Stimulated activated CD4-positive, alpha-beta T cell treated with anti-CD3 and anti-CD28 coated beads, TNF-alpha, amount 100 ng/mL, for 48 hours (primary cell): ENCODE measurements at places on chromosomes 6 and 20.

GRCh38 chr6:72035966-72036365 is 149.6 kb downstream of the RIMS1 start:
- no peak for DNase-seq

GRCh38 chr6:32397252-32397920 is 9.6 kb downstream of the BTNL2 start:
- no peak for DNase-seq

DNA sequence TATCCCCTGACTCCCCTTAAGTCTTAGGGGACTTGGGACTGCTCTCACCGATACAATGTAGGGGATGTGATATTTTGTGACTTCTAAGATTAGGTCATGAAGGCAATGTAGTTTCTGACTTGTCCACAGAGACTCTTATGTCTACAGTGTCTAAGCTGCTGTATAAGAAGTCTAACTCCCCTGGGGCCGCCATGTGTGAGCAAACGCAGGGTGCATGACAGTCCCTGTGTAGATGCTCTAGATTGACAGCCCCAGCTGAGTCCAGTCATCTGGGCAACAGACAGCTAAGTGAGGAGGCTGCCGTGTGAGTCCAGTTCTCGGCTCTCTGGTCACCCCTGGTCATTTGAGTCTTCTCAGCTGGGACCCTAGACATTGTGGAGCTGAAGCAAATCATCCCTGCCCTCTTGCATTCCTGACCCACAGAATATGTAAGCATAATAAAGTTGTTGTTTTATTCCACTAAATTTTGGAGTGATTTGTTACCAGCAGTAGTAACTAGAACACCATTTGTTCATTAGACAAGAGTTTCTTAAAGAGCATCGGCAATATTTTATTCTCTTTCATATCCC is 743.3 kb upstream of the CHD6 start:
- no peak for DNase-seq

DNA sequence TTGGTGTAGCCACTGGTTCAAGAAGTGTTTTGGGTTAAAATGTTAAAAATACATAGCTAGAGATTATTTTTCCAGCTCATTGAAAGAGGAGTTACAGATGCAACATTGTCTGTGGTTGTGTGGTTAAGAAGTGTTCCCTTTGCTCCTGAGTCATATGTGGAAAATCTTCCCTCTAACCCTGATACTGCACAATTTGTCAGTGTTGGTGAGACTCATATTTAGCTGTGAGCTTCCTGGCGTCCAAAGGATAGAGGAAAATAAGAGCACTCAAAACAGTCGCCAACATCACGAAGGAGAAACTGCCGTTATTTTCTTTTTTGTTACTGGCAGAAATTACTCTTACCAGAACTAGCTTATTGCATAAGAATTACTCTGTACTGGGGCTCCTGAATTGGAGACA is 250.4 kb downstream of the CDH4 start:
- DNase-seq = no peak

GRCh38 chr6:52424513-52424912 is 4.4 kb downstream of the EFHC1 start:
- no peak for DNase-seq

GRCh38 chr6:118865100-118865391 is 28.9 kb upstream of the ASF1A start:
- DNase-seq = no peak

DNA sequence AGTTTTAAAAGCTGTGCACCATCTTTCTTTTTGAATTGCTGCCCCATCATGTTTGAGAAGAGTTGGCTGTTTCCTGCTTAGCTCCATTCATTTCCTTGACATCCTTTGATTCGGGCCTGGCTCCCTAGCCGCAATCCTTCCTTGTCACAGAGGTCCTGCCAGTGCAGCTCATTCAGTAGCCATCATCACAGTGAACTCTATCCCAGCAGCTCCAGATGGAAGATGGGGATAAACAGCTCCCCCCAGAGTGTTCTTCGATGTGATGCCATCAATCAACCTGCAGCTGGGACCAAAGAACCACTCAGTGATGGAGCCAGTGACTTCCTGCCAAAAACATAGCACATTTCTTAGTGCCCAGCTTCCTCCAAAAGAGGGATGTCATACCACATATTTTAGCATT is 158.8 kb downstream of the FRK start:
- no peak for DNase-seq

GRCh38 chr20:6037082-6037481 is 16.8 kb downstream of the LRRN4 start:
- DNase-seq = no peak

GRCh38 chr6:130575971-130576370 is 210.2 kb downstream of the TMEM200A start:
- peak; percentile 17 for DNase-seq

DNA sequence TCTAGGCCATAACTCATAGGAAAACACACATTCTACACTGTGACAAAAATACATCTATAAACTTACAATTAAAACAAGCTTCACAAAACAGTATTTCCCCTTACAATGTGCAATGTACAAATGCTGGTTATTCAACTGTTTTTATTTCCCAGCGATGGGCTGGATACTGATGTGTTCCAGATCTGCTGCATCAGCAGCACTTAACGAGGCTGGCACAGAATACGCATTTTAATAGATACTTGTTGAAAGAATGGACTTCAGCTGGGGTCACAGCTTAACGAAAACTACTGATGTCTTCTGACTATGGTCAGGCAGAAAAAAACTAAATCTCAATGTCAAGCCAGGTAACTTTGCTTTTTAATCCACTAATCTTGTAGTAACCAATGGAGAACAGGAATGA is 70.9 kb downstream of the B4GALT5 start:
- DNase-seq = no peak

GRCh38 chr6:143408787-143409162 is 41.7 kb downstream of the ADAT2 start:
- no peak for DNase-seq

DNA sequence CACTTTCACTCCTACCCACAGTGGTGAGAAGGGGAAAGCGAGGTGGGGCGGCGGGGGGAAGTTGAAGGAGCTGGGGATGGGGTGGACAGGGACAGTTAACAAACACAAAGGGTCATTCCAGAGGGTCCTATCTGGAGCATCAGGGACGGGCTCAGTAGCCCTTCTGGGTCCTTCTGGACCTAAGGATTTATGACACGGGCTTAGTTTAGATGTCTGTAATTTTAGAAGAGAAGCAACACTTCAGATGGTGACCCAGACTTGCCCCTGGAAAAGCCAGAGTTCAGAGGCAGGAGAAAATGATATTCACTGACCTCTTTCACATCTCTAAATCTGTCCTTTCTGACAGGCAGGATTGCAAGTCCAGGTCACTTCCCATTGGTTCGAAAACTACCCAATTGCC is 36.3 kb downstream of the PDE10A start:
- DNase-seq = no peak

DNA sequence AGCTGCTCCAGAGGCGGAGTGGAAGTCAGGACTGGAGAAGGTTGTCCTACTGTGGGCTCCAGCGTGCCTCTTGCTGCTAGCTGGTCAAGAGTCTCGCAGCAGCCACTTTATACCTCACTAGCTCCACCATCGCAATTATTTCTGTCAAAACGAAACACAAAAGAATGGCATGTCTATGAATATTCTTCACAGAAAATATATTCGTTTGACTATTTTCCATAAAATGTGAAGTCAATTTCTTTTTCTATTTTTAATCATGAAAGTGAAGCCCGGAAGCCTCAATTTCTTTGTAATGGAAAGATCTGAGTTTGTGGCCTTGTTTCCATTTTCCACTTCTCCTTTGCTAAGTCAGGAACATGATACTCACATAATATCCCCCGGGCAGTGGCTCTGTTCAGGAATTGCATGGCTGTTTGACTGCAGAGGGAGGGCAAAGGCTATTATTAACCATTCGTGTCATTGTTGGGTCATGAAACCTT is 51.7 kb downstream of the DTD1 start:
- no peak for DNase-seq

DNA sequence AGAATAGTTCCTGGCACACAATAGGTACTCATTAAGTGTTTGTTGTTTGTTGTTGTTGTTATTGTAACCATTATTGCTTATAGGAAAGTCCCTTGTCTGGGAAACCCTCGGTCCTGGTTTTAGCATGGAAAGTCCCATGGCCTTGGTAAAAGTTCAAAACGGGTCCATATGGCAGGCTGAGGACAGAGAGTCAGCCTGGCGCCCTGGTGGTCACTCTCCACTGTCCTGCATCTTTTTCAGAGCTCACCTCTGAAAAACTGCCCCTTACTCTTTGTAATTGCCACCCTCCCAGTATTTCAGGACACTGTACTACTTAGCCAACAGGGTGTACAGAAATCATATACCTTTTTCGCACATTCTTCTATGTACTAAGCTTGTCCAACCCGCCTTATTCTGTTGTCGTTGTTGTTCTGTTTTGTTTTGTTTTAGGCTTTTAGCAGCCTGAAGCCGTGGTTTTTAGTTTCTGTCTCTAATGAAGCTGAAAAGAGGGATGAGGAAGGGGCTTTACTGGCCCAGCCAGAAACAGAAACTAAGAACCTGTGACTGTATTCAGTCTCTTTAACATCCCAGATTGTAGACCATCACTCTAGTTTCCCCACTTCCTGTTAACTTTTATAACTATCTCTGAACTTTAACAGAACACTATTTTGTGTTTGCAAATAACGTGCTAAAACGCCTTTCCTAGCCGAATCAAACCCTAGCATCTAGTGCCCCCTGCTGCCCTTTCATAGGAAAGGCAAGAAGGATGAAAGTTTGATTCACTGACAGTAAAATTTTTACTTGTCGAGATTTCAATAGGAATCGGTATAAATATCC is 7.6 kb upstream of the TMEM14A start:
- DNase-seq = peak; percentile 24

DNA sequence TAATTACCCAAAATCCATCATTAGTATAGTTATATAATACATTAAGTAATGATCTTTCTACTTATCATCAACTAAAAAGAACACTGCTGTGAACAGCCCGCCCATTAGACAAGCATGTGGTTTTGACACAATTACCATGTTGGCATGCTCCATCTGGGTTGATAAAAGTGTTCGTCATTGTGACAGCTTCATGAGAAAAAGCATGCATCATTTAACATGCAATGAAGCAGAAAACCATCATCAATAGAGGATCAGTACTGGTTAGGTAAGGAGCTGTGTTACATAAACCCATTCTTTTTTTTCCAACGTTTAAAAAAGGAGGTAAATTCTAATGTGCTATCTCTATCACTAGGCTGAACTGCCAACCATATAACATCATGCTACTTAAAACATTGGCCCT is 101.9 kb downstream of the EPB41L2 start:
- no peak for DNase-seq

GRCh38 chr20:54084727-54085388 is 14.5 kb upstream of the BCAS1 start:
- DNase-seq = no peak

GRCh38 chr6:3415490-3415889 is 41.4 kb downstream of the SLC22A23 start:
- no peak for DNase-seq

DNA sequence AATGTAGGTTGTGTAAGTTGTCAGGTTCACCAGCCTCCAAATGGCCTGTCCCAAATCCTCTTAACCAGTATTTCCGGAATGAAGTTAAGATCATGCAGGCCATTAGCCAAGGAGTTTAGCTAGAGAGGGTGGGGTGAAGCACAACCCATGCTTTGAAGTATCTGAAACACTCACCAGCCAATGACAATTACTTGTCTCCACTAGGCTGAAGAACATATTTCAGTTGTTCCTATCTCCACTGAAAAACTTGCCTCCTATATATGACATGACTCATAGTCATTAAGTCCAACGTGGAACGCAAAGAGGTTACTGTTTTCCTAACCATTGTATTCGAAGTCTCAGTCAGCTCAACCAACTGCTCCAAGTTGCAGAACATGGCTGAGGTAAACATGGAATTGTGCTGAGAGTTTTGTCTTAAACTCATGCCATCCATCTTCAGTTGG is 37.4 kb upstream of the TNFAIP3 start:
- DNase-seq = no peak
